NCI-H524 treated with DMSO at 0.1 percent for 48 hours (cell line): ENCODE measurements at places on chromosomes 11 and 22.

DNA sequence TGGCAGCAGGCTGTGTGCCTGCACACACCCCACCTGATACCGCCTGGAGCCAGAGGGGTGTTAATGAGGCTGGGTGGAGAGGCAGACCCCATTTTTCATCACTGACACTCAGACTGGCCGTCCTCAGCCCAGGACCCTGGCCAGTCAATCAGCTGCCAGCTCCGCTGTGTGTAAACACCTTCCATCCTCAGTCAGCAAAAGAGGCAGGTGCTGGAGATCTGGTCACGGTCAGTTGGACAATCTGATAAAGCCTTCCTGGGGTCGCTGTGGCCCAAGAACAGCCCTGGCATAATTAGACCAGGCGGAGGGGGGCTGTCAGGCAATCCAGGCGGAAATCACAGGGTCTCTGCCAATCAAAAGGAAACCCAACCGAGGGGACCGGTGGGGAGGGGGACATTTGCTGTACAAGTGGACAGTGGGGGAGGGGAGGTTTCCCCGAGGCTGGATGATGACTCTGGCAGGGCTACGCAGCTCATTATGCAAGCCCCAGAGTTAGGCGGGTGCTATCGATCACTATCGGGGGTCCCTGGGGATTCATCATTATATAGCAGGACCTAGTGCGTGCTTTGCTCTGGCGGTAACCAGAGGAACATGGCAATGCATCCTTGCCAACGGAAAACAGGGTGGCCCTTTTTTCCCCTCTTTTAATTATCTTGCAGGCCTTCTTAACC is 72.9 kb downstream of the ABTB2 start:
- no peak for DNase-seq

GRCh38 chr11:60821827-60822599 is 19.9 kb upstream of the CCDC86 start:
- DNase-seq: no peak

GRCh38 chr22:49095366-49095765 is 732.3 kb downstream of the BRD1 start:
- no peak for DNase-seq

GRCh38 chr11:121467965-121468364 is 15.2 kb upstream of the SORL1-AS1 start:
- DNase-seq: peak; percentile 71

GRCh38 chr11:8581300-8581699 is 12.7 kb downstream of the STK33 start:
- DNase-seq: no peak

DNA sequence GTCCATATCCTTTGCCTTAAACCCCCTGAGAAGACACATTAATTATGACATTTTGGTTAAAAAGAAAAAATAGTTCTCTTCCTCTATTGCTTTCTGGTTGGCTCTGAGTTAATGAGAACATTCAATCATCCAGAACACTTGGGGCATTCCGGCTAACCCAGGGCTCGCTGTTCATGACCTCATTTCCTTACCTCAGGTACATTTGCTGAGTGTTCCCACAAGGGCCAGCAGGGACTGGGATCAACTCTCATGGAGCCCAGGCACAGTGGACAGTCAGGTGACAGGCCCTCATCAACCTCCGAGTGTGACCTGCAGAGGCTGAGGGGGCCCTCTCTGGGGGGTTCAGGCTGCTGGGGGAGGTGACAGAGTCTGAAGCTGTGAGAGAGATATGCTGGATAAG is 98.9 kb downstream of the MYO18B start:
- DNase-seq: no peak

- no peak for DNase-seq
These were observed 978 bp upstream of the CLDN5 start for GRCh38 chr22:19525116-19525660.

- DNase-seq: no peak
These were observed 3.0 kb downstream of the CENATAC start for GRCh38 chr11:119000906-119001305.

DNA sequence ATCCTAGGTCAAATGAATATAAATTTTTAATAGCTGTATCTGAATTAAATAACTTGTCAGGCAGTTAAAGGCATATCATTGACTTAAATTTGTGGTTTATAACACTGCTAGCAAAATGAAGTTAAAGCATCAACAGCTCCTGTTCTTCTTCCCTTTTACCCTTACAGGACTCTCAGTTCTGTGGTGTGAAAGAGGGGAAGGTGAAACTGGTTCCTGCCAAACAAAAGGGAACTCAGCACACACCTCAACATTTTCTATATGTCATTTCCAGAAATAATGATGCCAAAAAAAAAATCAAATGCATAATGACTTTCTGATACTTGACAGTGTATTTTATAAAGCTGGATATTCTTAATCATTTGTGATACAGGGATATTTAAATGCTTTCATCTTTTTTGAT is 21.2 kb downstream of the ARL14EP start:
- no peak for DNase-seq

DNA sequence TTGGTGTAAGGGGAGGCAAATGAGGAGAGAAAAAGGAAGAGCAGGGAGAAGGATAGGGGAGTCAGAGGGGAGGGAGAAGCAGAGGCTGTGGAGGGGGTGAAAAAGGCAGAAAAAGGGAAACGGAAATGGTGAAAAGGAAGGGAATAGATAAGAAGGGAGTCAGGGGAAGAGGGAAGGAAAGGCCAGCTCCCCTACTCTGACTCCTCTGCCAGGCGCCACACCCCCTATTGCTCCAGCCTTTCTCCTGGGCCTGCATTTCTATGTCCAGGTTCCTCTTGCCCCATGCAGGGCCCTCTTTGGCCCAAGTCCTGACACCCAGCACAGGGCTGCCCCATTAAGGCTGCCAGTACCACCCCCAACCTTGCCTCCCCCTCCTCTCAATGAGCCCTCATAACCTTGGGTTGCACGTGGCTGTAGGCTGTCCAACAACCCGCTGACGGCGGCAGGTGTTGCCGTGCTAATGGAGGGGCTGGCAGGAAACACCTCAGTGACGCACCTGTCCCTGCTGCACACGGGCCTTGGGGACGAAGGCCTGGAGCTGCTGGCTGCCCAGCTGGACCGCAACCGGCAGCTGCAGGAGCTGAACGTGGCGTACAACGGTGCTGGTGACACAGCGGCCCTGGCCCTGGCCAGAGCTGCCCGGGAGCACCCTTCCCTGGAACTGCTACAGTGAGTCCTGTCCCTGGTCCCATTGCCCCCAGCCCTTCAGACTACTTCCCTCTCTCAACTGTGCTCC is 3.4 kb upstream of the NHERF4 start:
- no peak for DNase-seq

DNA sequence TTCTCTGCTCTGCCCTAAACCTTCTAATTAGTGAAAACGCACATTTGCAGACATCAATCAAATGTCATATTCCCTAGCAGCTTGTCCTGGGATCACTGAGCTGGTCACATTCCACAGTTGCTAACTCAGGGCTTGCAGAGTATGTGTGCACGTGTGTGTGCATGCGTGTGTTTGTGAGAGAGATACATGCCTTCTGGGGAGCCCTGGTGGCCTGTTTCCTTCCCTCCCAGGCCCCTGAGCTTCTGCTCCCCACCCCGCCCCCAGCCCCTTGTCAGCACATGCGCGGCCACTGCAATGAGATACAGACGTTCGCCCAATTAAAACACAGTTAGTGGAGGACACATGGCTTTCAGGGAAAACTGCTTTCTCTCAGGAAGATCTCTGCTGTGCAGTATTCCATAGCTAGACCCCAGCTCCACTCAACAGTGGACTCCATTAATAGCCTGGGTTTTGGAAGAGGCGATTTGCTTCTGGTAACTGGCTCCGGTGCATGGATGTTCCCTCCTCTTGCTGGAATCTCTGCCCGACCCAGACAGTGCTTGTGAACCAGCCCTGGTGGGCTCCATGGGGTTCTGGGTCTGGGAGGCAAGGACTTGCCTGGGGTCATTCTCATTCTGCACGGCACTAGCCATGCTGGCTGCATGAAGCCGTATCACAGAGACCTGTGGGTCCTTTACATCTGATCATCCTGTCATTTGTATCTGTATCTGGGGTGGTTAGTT is 17.7 kb downstream of the LRP5 start:
- no peak for DNase-seq

DNA sequence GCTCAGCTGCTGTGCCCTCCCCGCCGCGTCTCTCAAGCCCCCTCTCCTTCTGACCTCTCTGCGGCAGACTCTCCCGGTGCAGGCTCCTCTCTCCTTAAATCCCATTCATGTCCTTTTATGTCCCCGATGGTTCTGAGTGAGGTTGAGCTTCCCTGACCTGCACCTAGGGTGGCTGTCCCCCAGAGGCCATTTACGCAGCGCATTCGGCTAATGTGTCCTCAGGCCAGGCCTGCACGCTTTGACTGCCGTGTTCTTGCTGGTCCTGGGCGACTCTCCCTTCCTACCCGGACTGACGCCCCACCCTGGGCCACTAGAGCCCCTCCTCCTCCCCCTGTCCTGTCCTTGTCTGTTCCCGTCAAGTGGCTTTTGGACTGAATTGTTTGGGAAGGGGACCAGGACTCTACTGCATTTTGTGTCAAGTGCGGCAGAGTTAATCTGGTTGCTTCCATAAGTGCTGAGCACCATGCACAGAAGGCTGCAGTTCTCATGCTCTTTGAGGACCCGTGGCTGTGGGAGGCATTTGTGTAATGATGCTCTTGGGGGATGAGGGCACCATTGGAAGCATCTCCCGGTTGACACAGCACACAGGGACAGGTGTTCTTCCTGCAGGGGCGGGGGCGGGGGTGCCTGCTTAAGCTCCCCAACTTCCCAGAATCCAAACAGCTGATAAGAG is 37.1 kb downstream of the IGHMBP2 start:
- no peak for DNase-seq

DNA sequence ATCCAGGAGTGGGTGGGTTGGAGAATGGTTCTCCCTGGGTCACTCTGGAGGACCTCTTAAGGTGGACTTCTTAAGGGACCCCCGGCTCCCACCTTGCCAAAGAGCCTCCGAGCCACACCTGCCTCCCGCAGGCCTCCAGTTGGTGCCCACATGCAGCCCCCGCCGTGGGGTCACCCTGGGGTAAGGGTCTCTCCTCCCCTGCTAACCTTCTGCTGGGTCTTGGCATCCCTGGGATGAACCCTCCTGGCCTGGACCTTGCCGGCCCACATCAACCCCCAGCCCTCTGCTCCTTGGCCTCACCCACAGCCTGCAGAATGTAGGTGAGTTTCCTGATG is 12.5 kb upstream of the MUC6 start:
- no peak for DNase-seq

- DNase-seq: no peak
These were observed 163.1 kb downstream of the LARGE1 start for GRCh38 chr22:33757041-33757801.
